ENCODE measurements at places on chromosomes 12 and 14.

DNA sequence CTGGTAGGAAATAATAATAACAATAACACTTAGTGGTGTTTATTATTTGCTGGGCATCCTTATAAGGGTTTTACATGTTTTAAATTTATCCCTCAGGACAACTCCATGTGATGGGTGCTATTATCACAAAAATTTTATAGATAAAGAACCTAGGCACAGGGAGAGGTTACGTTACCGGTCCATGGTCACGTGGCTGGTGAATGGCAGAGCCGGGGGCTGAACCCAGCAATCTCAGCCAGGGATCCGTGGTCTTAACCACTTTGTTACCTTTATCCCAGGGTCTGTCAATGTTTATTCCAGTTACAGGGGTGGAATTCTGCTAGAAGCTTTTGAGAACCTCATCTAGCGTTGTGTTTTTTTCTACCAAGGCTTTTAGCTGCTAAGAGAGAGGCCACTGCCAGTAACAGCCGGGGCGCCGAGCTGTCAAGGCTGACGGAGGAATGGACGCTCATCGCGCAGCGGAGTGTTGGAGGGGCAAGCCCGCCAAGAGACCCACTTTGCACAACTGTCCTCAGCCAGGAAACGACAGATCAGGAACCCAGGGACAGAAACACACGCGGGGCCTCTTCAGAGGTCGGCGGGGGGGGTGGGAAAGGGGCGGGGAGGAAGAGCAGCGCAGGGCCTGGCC, 418 bp downstream of the AMN1 start:
- DNase-seq, result no peak

GRCh38 chr12:111412007-111412829, 6.5 kb downstream of the SH2B3 start:
- DNase-seq, result no peak

DNA sequence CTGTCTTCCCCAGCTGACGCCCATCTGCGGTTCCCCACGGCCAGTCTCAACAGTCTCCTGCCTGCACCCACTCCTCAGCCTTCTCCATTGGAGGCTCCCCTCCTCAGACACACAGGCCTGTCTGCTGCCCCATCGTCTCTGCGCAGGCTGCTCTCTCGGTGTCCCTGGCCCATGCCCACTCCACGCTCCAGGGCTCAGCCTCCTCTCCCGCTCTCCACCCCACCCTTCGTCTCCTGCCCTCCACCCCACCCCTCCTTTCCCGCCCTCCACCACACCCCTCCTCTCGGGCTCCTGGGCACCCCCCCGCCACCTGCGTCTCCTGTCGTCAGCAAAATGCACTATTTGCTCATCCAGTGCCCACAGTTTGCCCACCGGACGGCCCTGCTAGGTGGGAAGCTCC, 119.6 kb upstream of the DIO3 start:
- DNase-seq, result no peak

DNA sequence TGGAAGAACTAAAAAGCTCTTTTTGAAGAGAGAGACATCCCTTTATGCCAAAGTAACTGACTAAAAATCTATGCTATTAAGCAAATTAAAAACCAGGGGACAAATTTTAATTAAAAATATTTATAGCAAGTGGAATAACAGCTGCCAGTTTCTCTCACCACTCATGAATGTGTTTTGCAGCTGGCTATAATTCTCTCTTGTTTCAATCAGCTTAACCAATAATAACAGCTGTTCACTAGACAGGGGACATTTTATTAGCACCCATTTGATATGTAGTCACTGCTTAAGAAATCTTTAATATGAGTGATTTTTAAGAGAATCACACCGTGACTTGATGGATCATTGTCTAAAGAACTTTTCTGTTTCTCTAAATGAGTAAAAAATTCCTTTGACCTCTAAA, 34.2 kb upstream of the KRR1 start:
- DNase-seq, result no peak

DNA sequence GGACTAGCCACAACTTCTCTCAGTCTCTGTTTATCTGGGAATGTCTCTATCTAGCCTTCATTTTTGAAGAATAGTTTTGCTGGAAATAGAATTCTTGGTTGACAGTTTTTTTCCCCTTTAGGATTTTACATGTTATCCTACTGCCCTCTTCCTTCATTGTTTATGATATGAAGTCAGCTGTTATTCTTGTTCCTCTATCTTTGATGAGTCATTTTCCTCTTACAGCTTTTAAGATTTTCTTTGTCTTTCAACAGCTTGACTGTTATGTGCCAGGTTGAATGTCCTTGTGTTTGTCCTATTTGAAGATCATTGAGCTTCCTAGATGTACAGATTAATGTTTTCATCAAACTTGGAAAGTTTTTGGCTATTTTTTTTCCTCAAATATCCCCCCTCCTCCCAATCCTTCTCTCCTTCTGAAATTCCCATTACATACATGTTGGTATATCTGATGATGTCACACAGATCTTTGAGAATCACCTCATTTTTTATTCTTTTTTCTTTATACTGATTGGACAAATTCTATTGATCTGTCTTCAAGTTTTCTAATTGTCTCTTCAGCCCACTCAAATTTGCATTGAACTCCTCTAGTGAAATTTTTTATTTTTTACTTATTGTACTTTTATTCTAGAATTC, 4.5 kb upstream of the GOLGA5 start:
- no peak for DNase-seq

GRCh38 chr12:87870493-87871460, 158.4 kb downstream of the C12orf50 start:
- no peak for DNase-seq

DNA sequence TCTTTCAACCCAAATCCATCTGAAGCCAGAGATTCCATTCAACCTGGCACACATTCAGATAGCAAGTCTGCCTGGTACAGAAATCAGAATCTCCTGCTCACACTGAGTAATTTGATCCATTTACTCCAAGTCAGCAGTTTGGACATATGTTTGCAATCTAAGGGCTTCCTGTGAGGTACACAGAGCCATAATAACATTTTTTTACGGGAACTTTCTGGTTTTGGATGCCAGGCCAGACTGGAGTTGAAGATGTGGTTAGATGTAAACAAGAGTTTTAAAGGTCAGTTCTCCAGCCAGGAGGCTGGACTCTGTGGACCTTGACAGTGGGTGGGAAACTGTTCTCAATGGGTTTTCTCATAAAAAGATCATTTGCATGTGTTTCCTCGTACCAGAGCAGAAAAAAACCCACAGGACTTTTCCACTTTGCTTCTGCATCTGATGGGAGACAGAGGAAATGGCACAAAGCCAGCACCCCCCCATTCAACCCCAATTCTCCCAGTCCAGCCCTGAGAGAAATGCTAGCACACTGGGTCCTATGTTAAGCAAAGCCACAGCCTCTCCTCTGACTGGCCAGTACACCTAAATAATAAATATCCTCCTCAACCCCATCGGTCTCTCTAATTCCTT, 17.7 kb upstream of the TSPAN11 start:
- DNase-seq, result no peak

DNA sequence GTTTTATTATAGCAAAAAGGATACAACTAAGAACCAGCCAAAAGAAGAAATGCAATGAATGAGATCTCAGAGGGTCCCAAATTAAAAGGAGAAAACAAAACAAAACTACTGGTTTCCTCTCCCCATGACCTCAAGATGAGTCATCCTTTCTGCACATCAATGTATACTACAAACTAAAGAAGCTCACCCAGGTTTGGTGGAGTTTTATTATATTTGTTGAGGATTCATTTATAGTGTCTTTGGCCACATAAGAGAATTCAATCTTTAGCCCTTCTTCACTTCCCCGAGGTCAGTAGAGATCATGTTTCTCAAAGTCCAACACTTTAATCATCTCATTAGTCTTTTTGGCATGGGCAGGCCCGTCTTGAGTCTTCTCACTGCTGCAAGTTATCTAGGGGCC, 210.6 kb downstream of the SLC6A15 start:
- DNase-seq, result no peak

DNA sequence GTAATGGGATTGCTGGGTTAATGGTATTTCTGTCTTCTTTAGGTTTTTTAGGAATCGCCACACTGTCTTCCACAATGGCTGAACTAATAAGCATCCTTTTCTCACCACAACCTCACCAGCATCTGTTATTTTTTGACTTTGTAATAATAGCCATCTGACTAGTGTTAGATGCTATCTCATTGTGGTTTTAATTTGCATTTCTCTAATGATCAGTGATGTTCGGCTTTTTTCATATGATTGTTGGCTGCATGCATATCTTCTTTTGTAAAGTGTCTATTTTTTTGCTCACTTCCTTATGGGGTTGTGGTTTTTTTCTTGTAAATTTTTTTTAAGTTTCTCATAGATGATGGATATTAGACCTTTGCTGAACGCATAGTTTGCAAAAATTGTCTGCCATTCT, 377.9 kb downstream of the GALC start:
- no peak for DNase-seq

DNA sequence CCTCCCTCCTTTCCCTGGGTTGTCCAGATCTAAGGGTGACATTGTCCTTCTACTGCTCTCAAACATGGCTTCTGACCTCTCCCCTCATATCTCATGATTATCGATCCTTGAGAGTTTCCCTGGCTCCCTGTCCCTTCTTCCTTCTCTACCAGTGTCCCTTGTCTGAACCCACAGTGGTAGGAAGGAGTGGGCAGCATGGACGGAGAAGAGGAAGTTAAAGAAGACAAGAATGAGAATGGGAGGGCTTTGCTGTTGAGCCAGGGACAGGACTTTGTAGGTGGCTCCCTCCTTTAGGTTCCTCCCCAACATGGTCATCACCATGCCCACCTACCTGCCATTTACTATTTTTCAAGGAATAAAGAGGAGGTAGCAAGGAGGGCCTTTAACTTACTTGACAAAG, 166.7 kb downstream of the TMEM117 start:
- DNase-seq, result no peak
